Activated T-cell treated with anti-CD3 and anti-CD28 coated beads, Interleukin-2, amount 50 U/mL, for 48 hours (primary cell): ENCODE measurements at places on chromosomes 1 and 21.

GRCh38 chr21:14875186-14875585 lies 189.6 kb downstream of the NRIP1 start:
- no peak for DNase-seq

DNA sequence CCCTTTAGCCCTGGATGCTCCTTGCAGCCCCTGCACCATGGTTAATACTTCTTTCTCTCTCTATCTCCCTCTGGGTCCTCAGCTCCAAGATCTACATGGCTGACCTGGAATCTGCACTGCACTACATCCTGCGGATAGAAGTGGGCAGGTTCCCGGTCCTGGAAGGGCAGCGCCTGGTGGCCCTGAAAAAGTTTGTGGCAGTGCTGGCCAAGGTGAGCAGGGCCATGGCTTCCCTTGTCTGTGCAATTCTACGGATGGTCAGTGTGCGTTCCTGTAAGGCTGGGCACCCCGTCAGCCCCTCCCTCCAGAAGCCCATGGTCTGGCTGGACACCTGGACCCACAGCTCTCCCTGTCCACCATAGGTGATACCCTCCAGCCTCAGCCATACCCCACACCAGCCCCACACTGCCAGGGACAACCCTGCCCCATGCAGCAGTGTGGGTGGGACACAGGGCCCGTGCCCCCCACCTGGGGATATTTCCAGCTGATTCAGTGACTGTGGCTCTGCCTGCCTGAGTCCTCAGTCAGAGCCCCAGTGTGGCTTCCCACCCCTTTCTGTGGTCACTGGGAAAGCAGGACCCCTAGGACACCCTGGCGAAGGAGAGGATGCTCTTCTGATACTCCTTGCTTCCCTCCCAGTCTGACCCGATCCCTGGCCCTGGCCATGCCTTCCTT lies 31.4 kb downstream of the QSOX1 start:
- DNase-seq: no peak

GRCh38 chr1:52662645-52663313 lies 29.8 kb downstream of the SHISAL2A start:
- no peak for DNase-seq

DNA sequence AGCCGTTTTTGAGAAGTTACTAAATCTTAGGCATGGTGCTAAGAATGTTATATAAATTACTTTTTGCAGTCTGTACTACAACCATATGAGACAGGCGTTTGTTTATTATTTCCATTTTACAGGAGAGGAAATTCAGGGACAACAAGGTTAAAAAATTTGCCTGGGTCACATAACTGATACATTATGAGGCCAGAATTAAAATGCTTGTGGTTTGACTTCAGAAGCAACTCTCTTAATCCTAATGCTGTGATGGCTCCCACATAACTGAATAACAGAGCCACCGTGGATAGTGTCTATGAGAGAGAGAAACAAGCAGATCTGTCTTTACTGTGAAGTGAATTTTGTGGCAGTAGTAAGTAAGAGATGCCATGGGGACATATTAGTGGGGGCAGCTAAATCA lies 184.9 kb downstream of the NCAM2 start:
- no peak for DNase-seq

DNA sequence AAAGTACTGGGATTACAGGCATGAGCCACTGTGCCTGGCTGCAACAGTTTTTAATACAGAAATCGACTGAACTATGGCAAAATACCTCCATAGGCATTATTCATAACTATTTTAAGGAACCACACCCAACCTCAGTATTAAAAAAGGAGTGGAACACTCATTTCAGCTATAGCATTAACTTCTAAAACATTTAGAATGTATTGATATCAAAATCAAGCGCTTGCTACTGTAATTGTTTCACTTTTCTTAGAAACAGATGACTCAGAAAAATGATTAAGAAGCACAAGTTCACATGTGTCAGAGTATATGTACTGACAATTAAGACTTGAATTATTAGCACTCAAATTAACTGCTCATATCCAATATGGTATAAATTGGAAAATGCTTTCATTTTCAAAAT lies 15.1 kb downstream of the AIDA start:
- DNase-seq: no peak

DNA sequence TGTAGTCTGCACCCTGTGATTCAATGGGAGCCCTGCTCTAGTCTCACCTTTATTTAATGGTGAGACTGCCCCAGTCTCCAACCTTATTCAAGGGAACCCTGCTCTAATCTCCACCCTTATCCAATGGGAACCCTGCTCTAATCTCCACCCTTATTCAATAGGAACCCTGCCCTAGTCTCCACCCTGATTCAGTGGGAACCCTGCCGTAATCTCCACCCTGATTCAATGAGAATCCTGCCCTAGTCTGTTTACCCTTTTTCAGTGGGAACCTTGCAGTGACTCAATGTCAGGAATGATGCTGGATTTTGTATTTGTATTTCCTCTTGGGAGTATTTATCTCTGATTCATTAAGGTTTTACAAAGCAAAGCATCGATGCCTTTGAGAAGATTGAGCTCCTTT lies 39.5 kb downstream of the TRPM2 start:
- DNase-seq: no peak

- DNase-seq: peak; percentile 78
These were observed 37.4 kb downstream of the TRIT1 start for GRCh38 chr1:39845569-39846566.

DNA sequence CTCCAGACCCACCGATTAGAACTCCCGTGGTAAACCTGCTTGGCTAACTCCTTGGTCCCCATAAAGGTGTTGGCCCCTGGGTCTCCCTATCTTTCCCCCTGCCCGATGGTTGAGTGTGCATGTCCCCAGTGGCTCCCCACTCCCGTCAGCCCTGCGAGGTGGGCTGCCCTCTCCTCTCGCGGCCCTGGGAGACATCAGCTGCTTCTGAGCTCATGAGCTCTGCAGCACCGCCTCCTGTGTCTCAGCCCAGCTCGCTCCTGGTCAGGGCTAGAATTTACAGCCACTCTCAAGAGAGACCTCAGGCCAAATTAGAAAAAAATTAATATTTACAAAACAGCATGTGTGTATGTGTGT lies 15.9 kb upstream of the ZBTB21 start:
- DNase-seq: no peak

GRCh38 chr1:28309702-28310101 lies 19.1 kb upstream of the MED18 start:
- no peak for DNase-seq

- no peak for DNase-seq
These were observed 534.2 kb upstream of the PLXNA2 start for GRCh38 chr1:208778417-208778816.

DNA sequence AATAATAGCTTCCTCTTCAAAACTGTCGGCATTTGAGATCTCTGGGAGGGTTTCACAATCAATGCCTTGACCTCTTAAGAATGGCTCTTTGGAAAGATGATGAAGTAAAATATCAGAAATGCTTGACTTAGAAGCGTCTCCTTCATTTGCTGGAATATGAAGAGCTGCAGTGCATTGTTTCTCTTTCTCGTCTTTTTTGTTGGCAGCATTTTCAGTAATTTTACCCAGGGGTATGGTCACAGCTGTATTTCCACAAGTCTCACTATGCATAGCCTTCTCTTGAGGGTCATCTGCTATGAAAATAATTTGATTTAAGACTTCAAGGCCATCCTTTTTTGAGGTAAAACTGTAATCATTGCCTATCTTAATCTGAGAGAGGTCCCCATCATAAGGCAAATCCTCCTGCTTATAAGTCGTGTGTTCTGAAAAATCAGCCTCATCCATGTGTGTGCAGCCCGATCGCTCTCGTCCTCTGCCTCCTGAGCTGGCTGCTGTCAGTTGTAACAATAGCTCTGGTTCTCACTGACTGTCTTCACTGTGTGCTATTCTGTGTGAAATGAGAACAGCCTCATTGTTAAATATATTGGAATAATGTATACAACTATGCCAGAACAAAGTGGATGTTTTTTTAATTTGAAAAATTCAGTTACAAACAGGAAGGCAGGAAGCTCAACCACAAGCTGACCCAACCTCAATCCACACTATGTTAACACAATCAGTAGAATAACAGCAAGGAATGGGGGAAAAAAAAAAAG lies 4.5 kb downstream of the AKNAD1 start:
- no peak for DNase-seq

GRCh38 chr1:18419113-18419844 lies 61.5 kb upstream of the KLHDC7A start:
- DNase-seq: no peak
